Astrocyte of the cerebellum (primary cell): ENCODE measurements at places on chromosomes 7 and 10.

DNA sequence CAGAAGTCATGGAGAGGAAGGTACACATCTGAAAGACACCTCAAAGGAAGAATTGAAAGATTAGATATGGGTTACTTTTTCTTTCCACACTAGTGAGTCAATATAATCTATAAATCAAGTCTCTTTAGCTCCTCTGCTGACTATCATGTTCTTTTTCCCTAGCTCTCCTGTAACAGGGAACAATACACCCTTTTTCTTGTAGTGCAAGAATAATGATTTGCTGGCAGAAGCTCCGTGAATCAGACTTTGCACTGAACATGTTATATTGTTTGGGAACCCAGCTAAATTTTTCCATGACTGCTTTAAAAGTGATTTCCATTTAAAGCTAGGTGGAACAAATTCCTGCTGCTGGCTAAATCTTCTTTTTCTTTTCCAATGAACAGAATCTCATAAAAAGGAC, 756.6 kb upstream of the C7orf33 start:
- no peak for DNase-seq

DNA sequence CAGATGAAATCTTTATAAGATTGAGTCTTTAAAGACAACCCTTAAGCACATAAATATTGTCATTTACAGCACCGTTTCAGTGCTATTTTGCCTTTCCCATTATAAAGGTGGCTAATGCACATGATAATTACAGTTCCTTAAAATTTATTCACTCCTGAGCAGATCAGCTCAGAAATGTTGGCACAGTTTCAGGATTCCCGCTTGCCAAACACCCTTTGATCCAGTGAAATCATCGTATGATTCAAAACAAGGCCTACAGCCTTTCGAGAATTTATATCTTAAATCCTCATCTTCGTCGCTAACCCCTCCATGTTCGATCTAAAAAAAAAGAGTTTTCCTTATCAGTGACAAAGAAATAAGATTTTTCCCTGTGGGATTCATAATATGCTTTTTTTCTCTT, 14.1 kb upstream of the SOSTDC1 start:
- DNase-seq = no peak

GRCh38 chr10:79142522-79143309, 74.0 kb downstream of the ZMIZ1 start:
- no peak for DNase-seq

DNA sequence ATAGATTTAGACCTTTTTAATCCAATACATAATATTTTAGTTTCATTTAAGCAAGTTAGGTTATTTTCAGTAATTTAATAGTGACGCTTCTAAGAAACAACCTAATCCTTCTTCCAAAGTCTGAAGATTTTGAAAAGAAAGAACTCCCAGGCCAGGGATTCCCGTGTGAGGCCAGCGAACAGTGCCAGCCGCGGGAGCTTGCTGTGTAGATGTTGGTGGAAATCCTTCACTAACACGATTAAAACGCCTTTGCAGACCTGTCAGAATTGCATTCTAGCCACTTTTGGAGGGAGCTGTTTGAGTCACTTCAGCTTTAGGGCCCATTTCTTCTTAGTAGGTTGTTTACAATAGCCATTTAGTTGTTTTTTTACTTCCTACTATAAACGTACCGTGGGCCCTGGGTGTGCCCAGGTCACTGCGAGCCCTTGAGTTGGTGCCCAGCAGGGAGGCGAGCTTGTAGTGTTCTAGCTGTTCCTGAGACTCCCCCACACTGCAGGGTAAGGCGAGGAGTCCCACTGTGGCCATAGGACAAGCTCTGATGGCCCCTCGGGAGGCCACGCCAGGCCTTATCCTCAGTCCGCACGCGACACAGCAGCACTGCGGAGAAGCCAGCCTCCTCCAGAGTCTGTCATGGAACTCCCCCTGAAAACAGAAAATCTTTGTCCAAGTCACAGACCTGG, 32.3 kb downstream of the PPP2R2D start:
- no peak for DNase-seq

- peak; percentile 70 for DNase-seq
Measured at GRCh38 chr7:108358553-108358952, 97.7 kb downstream of the NRCAM start.

DNA sequence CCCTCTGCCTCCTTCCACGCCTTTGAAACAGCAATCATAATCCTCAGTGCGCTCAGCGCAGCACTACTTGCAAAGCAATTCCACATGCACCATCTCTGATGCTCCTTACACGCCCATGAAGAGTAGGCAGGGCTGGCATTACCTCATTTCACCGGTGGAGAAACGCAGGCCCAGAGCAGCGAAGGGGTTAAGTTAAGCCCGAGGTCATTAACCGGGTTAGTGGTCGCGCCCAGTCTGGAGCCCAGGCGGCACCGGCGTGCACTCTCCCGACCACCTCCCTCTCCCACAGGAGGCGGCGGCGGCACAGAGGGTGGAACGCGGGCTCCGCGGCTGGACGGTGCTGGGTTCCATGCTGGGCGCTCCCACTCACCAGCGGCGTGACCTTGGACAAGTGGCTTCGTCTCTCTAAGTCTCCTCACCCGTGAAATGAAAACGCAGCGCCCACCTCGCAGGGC, 515 bp downstream of the FASTK start:
- no peak for DNase-seq

DNA sequence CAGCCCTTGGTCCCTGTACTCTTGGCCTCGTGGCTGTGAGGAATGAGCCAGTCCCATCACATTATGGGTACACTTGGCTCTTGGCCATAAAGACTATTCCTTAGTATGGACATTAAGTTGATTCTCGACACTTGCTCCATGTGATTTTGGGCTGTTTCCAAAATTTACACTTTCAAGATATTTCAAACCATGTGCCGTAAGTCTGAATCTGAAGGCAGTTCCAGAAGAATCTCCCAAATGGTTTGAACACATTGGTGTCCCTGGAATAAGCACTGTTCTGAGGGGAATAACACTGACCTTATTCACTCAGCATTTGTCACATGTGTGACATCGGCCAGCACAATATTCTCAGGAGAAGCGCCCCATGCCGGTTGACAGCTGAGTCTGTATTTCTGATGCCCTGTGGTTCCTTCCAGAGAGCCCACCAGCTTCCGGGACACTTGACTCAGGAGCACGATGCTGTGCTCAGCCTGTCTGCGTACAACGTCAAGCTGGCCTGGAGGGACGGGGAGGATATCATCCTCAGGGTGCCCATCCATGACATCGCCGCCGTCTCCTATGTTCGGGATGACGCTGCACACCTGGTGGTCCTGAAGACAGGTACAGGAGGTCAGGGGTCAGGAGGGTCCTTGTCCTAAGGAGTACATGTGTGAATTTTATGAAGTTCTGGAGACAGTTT, 24.6 kb downstream of the NACAD start:
- DNase-seq = no peak

GRCh38 chr10:104324221-104324686, 14.0 kb downstream of the ITPRIP start:
- no peak for DNase-seq

GRCh38 chr10:121092720-121093095, 241.5 kb downstream of the WDR11 start:
- DNase-seq = no peak

DNA sequence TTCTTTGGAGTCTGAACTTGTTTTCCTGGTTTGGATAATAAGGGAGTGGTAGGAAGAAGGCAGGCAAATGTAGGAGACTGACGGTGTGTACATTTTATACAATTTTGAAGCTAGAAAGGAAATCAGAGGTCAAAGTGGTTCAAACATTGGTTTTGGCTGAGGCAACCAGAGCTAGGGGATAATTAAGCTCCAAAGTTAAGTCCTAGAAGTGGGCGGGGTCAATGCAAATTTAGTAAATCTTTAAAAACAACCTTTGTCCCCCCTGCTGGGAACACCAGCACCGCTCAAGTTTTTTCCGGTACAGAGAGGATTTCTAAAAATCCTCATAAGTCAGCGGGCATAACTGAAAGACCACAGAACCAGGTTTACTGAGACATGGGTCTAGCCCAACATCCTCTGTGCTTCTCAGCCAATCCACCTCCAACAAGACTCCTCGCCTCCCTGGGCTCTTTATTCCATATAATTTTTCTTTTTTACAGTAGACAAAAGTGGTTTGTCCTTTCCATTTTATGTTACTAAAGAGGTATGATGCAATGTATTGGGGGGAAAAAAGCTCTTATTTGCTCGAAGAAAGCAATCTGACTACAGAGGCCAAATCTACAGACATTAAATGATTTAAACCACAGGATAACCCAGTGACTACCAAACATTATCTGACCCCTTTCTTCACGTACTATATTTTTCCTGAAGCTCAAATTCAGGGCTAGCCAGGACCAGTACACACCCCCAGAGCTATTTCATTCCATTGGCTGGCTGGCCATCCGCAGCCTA, 1.6 kb downstream of the GLUD1 start:
- no peak for DNase-seq

DNA sequence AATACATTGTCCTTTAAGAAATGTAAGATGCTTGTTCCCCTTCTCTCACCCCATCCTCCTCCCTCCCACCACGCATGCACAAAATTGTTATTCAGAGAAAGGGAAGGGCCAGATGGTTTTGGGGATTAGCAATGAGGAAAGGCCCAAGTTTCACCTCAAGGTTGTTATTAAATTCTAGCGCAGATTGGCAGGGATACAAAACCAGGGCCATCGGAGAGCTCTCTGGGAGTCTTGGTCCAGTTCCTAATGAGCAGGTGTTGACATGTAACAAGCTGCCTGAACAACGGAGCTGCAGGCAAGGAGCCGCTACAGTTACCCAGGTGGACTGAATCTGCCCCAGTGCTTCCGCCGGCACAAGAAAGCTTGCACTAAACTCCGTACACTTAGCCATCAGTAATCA, 9.7 kb upstream of the ANK3 start:
- no peak for DNase-seq

DNA sequence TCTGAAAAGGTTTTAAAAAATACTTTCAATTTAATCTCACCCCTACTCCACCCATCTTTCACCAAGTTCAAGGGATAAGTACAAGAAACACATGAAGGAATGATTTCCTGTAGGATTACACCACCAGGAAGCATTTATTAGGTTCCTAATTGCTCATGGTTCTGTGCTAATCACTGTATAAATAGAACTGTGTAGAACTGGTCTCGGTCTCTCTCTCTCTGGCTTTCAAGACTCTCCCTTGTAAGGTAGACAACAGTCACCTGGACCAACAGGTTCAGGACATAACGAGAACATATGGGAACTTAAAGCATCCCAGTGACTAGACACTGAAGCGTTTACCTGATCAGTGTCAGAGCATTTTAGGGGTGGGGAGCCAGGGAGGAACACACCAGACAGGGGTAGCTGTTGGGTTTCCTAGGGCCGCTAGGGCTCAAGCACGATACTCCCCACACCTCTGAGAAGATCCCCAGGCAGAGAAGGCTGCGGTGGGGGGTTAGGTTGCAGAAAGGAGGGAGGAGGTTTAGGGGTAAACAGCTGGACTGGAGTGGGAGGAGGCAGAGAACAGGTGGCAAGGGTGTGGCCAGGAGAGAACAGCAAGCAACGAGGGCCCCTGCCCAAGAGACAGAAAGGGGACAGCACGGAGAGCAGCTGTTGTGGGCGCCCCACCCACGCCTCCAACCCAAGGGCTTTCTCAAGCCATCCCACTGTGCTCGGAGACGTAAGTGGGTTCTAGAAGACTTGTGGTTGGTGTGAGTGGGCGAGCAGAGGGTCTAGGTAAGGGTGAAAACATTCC, 52.5 kb upstream of the USP6NL start:
- DNase-seq = no peak

DNA sequence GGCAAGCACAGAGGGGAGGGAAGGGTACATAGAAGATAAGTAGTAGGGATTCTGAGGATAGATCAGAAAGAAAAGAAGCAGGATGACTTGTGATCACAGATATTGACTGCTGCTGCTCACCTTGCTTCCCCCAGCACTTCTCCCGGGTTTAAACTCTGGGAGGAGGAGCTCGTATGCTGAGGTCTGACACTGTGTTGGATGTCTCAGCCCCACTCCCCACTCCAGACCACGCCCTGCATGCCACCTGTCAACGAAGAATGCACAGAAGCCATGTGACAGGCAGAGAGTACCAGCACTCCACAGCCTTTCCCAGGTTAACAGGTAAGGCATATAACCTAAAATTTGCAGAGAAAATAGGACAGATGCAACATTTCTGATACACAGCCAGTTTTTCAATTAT, 388.9 kb downstream of the TNS3 start:
- DNase-seq = no peak

GRCh38 chr10:63391812-63392211, 74.0 kb downstream of the JMJD1C start:
- DNase-seq = no peak

DNA sequence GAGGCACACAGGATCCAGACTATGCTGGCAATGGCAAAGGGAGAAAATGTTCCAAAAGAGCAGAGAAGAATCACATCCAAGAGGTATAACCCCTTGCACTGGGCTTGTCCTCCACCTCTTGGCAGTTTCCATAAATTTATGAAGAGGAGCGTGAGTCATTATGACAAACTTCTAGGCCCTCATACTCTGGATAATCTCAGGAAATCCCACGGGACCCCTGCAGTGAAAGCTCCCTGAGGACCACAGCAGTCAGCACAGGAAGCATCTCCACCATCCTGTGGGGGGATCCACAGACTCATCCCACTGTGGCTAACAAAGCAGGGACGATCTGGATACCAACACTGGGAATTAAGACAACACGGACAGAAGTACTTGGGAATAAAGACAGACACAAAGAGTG, 30.3 kb upstream of the GPAM start:
- no peak for DNase-seq

- peak; percentile 48 for DNase-seq
Measured at GRCh38 chr7:542713-543500, 23.3 kb upstream of the PDGFA start.

DNA sequence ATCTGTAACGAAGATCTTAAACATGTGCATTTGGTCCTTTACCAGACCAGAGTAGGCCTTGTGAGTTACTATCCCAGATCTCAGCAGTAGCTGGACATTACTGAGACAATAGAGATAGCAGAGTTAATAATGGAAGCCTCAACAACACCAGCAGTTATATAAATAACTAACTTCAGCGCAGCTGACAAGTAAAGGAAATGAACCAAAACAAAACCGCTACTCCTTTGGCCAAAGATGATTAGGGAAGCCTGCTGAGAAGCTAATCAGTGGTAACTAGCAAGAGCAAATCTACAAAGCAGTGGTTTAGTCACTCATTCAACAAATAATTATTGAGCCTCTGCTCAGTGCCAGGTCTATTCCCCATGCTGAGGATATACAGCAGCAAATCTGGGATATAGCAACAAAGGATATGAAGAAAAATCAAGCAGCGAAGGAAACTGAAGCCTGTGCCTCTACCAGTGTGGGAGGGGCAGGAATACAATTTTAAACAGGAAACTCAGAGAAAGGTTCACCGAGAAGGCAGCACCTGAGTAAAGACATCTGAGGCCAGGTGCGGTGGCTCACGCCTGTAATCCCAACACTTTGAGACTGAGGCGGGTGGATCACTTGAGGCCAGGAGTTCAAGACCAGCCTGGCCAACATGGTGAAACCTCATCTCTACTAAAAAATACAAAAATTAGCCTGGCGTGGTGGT, 103.6 kb downstream of the ELMO1 start:
- no peak for DNase-seq

GRCh38 chr7:93148144-93148543, at the start of gene SAMD9L:
SAMD9L (minus strand) TSS chr7:93148385; CDS start chr7:93135971, 12,414 bp downstream.
- no peak for DNase-seq

- no peak for DNase-seq
Measured at GRCh38 chr7:142471820-142472219, 214.0 kb upstream of the PRSS58 start.
